ENCODE measurements at places on chromosomes 2 and 18. TPM values are rescaled to one million over a fixed set of nuclear protein-coding genes. Genes with fewer than 3 reads are reported as not detected.

DNA sequence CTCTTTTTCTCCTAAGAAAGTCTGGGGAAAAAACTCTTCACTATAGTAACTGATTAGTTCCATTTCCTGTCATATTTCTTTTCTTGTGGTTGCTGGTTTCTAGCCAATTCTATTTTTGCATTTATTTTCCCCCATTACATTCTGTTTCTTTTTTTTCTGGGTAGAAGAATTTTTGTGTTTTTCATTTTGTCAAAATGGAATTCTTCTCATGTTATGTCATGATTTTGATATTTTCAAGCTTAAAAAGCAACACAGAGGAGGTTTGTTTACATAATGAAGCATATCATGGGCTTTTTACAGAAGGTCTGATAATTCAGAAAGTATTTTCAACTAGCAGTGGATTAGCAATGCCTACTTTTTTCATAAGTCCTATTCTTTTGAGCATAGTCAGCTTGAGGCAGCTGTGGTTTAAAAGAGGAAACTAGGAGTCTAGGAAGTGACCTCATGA lies 102.0 kb downstream of the MAP2 start:
- no peak for DNase-seq

Gene C2orf49
- total RNA-seq: 31.6 TPM

Gene UCN
- 8.8 TPM for total RNA-seq

Gene KCNIP3
- total RNA-seq: 14.4 TPM

Gene GPR148
- not detected for total RNA-seq

DNA sequence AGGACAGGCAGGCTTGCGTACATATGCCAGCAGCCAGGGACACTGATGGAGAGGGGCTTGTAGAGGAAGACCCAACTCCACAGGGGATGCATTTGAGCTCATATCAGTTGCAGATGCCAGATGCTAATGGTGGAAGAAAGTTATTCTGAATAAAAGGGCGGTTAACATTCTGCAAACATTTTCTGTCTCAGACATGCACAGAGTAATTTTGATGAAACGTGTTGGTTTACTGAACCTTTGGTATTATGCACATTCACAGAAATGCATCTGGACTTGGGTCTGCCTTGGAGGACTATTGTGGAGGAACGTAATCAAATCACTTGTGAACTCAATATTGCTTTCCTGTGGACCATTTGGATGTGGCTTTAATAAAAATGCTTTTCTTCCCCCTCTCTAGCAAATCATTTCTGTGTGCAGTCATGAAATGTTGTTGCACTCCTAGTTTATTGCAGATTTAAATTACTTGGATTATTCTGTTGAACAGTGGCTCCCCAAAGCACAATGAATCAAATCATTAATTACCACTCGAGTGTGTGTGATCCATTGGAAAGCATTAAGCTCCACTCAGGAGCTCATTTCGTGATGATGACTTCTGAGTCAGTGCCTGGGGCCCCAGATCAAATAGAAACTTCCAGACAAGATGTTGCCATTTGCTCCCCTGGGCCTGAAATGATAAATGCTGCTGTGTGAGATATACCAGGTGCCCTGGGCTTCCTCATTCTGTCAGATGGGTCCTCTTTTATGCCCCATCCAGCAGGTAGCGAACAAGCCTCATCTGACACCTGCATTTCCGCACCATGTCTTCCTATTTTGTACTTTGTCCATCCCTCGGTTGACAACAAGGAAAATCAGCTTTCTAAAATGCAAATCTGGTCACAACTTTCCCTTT lies 697.0 kb upstream of the HS6ST1 start:
- DNase-seq: no peak
